ENCODE measurements at places on chromosomes 12 and 14. TPM values are rescaled to one million over a fixed set of nuclear protein-coding genes. Genes with fewer than 3 reads are reported as not detected.

DNA sequence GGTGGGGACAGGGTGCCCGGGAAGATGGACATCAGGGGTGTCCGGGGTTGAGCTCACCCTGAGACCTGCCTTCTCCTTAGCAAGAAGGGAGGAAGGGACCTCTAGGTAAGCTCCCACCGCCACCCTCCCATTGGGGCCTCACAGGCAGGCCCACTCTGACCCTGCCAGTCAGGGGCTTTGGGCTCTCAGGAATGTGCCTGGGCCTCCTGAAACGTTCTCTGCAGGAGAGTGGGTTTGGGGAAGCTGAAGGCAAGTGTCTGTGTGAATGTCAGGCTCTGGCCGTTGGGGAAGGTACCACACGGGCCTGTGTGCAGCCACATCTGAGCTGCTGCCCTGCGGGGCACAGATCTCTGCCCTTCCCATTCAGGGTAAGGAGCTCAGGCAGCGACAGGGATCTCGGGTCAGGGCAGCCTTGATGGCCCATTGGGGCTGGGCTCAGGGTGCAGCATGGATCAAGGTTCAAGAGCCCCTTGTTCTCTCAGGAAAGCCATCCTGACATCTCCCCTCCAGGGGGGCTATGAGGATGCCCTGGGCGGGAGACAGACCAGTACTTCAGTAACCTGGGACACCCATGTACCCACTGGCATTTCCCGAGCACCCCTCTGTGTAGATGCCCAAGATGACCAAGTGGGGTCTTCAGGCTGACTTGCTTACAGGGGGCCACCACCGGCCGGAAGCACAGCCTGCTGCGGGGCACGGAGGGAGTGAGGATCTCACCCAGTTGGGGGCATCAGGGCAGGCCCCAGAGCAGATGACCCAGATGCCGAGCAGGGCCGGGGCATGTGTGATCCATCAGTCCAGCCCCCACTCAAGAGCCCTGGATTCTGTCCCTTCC lies 29.7 kb downstream of the FAM222A start:
- no peak for DNase-seq

HOXC9 gene
- total RNA-seq, result 0.40 TPM

TSPAN8 gene
- 1.6 TPM for total RNA-seq

- no peak for DNase-seq
Observed at GRCh38 chr14:92482621-92483319, 30.8 kb upstream of the RIN3 start.

GNB3 gene
- 9.4 TPM for total RNA-seq
